Right kidney (tissue), 9 donors: ENCODE measurements at places on chromosomes 12 and 14.
A peak's percentile ranks its signal among the peaks of the same experiment; 100 is the strongest.

DNA sequence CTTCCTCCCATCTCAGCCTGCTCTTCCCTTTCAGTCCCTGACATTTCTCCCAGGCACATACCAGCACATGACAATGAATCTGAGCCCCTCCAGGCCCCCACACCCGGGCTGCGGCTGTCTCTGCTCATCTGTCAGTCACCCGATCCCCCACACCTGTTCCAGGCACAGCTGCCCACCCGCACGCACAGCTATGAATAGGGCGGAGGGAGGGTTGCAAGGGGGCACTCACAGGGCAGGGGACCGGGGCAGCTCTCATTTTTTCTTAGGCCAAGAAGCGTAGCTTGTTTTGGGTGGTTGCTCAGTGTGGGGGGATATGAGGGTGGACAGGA lies 43.7 kb upstream of the TSPAN9 start:
- DNase-seq: no peak

- DNase-seq: no peak
Measured at GRCh38 chr14:64119500-64119899, 174.7 kb downstream of the ESR2 start.

- no peak for DNase-seq
Measured at GRCh38 chr12:45431126-45431525, 215.2 kb downstream of the ANO6 start.

DNA sequence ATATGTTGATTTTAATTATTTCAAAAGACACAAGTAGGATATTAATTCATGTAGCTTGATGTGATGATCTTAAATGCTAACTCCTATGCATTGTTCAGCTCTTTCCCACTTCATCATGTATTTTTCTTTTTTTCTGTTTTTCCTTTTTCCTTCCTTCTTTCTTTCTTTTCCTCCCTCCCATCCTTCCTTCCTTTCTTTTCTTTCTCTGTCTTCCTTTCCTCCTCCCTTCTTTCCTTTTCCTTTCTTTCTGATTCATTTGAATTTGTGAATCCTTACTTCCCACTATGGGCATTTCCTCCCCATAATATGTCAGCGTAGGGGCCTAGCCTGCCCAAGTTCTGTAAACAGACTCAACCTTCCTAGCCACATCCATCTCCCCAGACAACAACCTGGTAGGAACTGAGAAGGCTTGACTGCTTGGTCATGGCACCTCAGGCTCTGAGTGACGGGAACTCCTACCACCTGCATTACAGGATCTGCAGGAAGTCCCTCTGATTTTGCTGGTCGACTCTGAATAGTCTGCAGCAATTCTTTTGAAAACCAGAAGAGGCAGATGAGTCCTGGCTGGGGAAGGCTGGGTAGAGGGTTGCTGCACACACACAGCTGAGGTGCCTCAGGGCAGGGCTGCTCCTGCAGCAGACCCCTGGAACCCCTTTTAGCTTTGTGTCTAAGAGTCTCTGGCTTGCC lies 33.4 kb upstream of the BHLHE41 start:
- DNase-seq: no peak

GRCh38 chr14:64708148-64709004 lies 4.2 kb downstream of the PLEKHG3 start:
- DNase-seq: no peak

GRCh38 chr12:84198294-84198946 lies 714.2 kb downstream of the SLC6A15 start:
- DNase-seq: no peak

GRCh38 chr12:50642035-50642451 lies 121.9 kb upstream of the ATF1 start:
- DNase-seq: no peak

DNA sequence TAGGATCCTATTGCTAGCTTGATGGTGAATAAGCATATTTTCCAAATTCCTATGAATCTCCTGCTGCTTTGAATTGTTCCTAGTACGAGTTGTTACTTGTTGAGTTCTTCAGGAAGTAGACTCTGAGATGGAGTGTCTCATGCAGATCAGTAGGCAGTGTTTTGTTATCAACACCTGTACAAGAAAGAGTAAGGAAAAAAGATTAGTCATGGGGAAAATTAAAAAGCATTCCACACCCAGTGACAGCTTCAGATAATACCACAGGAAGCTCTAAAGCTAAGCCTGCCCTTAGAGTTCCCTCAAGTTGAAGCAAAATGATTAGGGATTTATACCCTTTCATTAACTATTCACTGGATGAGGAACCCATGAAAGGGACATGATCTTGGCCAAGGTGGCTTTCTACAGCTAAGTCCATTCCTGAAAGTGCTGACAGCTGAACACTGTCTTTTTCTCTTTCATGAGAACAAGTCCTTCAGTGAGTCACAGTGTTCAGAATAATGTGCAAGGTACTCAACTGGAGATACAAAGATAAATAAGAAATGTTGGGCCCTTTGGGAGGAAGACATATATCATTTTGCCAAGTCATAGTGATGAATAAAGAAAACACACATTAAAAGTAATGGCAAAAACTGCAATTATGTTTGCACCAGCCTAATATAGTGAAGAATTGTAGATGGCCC lies 49.1 kb downstream of the CCER1 start:
- DNase-seq: no peak

GRCh38 chr14:80403036-80403435 lies 191.7 kb upstream of the DIO2 start:
- DNase-seq: no peak

DNA sequence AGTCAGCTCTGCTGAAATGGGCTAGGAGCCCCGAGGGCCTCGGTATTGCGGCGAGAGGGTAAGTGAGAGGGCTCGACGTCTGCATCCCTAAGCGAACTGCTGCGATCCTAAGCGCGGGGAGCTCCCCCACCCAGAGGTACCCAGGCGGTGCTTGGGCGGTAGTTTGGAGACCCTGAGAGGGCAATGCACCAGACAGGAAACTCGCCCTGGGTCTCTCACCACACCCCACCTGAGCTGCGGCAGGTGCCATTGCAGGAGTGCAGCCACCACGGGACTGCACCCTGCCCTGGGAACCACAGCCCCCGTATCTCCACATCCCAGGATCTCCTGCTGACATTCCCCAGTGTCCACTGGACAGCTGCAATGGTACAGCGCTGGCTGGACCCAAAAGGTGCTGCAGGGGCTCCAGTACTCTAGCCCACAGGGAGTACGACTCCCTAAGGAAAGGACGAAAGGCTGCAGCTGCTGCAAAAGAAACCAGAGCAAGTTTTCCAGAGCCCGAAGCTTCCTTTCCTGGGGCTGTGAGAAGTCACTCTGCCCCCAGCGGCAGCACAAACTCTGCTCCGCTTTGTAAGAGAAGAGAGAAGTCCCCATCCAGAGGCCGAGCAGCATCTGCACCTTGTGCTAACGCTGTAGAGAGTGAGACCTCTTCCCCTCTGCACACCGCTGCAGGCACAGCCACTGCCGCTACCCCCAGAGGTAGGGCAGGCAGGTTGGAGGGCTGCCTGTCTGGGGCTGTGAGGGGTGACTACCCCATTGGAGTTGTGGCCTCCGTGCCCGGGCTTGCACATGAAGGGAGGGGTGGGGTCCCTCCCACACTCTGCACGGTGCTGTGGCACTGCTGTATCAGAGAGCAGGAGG lies 31.1 kb upstream of the MON2 start:
- peak; percentile 66 for DNase-seq

DNA sequence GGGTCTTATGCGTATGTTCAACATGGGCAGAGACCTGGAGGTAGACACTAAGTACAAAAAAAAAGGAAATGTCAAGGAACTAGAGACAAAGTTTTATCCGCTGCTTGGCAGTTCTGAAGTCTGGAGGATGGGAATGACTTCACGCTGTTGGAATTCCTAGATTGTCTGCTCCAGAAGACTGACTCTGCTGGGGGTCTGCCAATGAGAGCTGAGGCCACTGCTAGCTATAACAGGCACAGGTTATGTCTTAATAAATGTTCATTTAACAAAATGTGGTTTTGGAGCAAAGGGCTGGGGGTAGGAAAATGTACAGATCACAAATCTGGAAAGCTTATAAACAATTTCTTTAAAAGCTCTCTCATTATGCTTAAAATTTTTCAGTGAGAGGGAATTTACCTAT lies 5.9 kb downstream of the RNASE8 start:
- DNase-seq: no peak

GRCh38 chr12:68781728-68782127 lies 26.2 kb upstream of the MDM2 start:
- DNase-seq: no peak

DNA sequence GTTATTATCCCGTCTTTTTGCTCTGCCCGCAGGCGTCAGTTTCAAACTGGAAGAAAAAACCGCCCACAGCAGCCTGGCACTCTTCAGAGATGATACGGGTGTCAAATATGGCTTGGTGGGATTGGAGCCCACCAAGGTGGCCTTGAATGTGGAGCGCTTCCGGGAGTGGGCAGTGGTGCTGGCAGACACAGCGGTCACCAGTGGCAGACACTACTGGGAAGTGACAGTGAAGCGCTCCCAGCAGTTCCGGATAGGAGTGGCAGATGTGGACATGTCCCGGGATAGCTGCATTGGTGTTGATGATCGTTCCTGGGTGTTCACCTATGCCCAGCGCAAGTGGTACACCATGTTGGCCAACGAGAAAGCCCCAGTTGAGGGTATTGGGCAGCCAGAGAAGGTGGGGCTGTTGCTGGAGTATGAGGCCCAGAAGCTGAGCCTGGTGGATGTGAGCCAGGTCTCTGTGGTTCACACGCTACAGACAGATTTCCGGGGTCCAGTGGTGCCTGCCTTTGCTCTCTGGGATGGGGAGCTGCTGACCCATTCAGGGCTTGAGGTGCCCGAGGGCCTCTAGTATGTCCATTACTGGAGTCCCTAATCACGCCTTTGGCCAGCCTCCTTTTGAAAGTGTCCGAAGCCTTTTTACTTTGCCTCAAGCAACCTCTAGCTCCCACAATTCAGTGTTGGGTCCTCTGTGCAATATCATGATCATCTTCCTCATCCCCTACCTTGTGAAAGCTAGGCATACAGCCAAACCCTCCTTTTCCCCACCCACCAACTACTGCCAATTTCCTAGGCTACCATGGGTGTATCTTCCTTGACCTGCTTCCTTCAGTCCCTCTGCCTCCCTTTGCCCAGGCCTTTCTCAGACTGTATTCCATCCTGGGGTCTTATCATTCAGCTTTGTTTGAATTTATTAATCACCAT lies 891 bp downstream of the SPRYD4 start:
- no peak for DNase-seq

- no peak for DNase-seq
Measured at GRCh38 chr12:95624589-95624988, 73.3 kb upstream of the USP44 start.

GRCh38 chr14:61545726-61546455 lies 149.4 kb upstream of the HIF1A start:
- DNase-seq: no peak

DNA sequence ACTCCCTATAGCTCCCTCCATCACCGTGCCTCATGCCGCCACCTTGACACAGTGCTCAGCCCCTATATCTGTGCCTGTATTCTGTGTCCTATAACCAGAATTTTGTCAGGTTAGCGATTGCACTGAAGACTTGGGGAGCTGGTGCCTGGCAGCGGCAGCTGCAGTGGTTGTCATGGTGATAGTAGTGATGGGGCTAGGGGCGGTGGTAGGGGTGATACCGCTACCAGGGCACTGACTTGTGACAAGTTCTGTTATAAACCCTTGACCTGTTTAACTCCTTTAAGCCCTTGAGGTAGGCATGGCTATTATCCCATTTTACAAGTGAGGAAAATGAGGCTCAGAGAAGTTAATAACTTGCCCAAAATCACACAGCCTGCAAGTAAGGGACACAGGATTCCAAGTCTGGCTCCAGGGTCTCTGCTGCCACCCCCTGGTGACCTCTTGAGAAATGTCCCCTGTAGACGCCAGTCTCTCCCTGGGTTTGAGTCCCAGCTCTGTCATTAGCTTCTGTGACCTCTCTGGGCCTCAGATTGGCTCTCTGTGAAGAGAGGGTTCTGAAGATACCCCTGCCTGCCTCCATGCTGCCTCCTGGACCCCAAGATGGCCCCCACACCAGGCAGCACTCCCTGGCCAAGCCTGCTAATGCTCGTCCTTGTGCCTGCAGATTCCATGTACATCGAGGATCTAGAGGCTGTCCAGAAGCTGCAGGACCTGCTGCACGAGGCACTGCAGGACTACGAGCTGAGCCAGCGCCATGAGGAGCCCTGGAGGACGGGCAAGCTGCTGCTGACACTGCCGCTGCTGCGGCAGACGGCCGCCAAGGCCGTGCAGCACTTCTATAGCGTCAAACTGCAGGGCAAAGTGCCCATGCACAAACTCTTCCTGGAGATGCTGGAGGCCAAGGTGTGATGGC lies 121.9 kb downstream of the ESRRB start:
- DNase-seq: no peak

GRCh38 chr14:60254176-60254575 lies 5.2 kb downstream of the PPM1A start:
- no peak for DNase-seq

DNA sequence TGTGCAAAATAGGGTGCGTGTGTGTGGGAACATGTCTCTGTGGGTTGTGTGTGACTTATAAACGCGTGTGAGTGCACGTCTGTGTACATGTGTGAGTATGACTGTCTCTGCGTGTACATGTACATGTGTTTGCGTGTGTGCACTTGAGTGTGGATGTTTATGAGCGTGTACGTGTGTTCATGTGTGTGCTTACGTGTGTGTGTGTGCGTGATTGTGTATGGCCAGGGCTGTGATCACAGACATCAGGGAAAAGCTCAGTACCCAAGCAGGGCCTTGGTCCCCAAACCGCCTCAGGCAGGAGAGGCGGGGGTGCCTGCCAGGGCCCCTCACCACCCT lies 326.3 kb upstream of the DIO3 start:
- DNase-seq: peak; percentile 56

GRCh38 chr12:99282624-99283023 lies 364.9 kb upstream of the GARIN6 start:
- no peak for DNase-seq

GRCh38 chr12:82696543-82696942 lies 9.8 kb downstream of the TMTC2 start:
- DNase-seq: no peak

DNA sequence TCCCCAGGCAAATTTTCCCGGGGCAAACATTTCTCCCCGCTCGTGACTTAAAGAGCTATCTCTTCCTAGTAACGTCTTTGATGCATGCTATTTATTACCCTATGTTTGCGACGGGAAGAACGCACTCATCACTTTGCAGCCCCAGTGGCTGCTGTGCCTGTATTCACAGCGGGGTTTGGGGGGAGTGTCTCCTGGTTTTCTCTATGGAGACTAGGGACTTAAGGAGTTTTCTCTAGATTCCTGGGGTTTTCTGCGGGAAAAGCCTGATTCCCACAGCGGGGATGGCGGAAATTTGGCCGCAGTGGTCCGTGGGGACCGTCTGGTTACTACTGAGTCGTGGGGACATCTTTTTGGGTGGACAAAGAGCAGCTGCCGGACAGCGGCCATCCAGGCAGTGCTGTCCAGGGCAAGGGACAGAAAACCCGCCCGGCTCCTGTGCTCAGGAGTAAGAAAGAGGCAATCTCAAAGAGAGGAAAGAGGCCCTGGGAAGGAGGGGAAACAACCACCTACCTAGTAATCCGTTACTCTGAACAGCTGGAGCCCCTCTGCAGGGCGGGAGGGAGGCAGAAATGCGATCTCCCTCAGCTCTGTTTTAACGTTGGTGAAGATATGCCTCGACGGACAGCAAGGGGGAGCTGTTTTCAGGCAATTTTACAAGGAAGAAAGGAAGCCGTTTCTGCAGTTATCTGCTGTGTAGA lies 771 bp upstream of the AVPR1A start:
- DNase-seq: peak; percentile 78

GRCh38 chr14:93048843-93049242 lies 66.9 kb downstream of the ITPK1 start:
- no peak for DNase-seq
